COLO829 (cell line): ENCODE measurements at places on chromosomes 16 and 17.

- DNase-seq = no peak
Observed at GRCh38 chr16:1159325-1159972, 6.5 kb downstream of the CACNA1H start.

GRCh38 chr16:84455031-84455430 lies 49.4 kb downstream of the MEAK7 start:
- DNase-seq = no peak

GRCh38 chr16:46899443-46900143 lies 15.4 kb downstream of the GPT2 start:
- DNase-seq = no peak

DNA sequence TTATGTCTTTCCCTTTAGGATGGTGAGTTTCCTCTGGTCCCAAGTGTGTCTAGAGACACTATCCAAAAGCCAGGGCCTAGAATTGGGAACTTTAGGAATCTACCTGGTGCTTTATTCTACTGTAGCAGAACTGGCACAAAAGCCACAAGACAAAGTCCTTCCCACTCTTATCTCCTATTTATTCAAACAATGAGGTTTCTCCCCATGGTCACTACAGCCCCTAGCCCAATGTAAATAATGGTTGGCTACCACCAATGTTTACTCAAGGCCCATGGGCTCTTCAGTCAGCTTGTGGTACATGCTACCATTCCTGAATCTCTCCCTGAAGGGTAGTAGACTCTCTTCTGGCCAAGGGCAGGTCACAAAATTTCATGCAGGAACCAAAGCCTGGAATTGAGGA lies 789.4 kb upstream of the KIF2B start:
- no peak for DNase-seq

DNA sequence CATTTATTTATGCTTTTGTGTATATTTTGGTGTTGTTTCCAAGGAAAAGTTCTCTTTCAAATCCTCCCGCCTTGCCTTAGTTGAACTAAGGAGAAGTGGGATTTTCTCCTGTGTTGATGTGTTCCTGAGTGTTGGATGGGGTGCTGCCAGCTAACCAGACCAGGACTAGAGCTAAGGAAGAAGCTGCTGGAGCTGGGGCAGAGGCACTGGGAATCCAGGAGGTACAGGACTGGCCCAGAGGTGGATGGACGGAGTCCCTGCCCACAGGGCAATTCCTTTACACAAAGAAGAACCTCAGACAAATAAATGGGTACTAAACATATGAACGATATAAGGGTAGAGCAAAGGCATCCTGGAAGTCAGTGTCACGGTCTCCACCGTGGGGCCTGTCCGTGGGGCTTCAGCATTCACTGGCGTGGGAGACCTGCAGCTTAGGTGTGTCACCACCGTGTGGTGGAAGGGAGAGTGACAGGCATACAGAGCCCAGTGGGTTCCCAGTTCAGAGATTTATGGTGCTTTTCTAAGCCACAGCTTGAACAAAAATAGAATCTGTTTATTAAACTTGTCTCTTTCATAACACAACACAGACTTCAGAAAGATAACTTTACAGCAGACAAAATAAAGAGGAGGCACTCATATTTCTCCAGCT lies 270.7 kb downstream of the NTN1 start:
- DNase-seq = peak; percentile 33

- no peak for DNase-seq
Observed at GRCh38 chr17:38741461-38741860, 6.7 kb downstream of the PCGF2 start.

GRCh38 chr16:57585051-57585687 lies 42.7 kb downstream of the ADGRG5 start:
- DNase-seq = no peak

- no peak for DNase-seq
Observed at GRCh38 chr16:57680842-57681375, 12.8 kb downstream of the ADGRG3 start.

GRCh38 chr17:14875557-14876412 lies 389.3 kb downstream of the PMP22 start:
- no peak for DNase-seq

DNA sequence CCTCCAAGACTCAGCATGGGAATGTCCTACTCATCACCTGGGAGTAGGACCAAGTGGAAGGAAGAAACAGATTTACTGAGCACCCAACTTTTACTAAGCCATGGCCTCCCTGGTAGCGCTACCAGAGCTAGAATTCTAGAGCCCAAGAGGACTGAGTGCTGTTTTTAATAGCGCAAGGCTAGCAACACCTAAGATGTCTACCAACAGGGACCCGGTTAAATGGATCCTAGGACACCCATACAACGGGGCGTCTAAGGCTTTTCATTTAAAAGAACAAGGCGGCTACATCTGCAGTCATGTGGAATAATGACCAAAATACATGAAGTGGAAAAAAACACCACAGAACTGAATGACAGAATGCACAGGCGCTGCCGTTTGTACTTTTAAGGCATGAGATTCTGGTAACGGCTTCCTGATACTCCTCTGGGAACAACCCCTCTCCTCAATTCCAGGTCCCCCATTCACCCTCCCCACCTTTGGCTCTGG lies 5.1 kb downstream of the GGA2 start:
- DNase-seq = no peak

- DNase-seq = no peak
Observed at GRCh38 chr17:69802045-69802740, 272.8 kb upstream of the KCNJ16 start.

DNA sequence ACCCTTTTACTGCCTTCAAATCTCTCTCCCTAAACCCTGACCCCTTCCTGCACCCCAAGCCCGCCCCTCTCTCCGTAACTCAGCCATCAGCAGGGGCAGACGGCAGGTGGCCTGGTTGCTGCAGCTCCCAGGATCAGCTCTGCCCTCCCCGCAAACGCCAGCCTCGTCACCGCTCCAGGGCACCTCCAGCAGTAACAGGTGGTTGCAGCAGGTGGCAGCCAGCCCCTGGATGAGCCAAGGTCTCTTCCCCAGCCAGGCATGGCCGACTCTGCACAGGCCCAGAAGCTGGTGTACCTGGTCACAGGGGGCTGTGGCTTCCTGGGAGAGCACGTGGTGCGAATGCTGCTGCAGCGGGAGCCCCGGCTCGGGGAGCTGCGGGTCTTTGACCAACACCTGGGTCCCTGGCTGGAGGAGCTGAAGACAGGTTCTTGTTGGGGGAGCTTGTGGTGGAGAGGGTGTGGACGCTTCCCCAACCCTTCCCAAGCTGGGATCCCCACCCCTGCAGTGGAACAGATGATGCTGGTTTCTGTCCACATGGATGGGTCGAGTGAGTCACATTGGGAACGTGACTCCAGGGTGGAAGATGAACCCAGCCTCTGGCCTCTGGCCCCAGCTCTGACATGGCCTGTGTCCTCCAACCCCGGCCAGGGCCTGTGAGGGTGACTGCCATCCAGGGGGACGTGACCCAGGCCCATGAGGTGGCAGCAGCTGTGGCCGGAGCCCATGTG lies 558 bp downstream of the HSD3B7 start:
- DNase-seq = no peak

GRCh38 chr17:51718983-51719382 lies 439.5 kb downstream of the CA10 start:
- DNase-seq = no peak

DNA sequence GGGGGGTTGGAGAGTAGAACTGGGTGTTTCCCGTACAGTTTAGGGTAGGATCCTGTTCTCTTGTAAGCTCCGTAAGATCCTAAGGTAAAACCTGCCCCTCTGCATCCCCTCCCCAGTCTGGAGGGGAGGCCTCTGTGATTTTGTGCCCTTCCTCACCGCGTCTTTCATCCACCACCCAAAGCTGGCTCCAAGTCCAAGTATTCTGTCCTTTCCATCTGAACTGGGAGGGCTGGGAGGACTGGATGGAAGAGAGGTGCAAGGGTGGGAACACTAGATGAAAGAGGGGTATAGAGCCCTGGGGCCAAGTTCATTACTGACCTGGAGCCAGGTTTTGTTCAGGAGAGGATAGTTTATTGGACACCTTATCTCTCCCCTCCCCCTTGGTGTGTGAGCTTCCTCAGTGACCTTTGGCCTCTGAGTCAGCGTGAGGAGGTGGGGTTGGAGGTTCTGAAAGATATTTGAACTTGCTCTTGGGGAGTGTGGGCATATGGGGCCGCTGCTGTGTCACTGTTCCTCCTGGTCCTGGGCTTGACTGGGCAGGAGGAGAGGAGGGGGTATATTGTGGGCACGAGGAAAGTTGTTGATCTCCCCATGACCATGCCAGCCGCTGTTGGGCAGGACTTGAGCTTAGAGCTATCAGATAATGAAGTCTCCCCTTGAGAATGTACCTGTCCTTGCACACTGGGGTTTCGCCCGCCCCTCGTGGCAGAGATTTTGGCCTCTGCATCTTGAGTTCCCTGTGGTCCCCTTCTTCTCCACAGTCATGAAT lies 1.6 kb downstream of the LASP1 start:
- peak; percentile 71 for DNase-seq

DNA sequence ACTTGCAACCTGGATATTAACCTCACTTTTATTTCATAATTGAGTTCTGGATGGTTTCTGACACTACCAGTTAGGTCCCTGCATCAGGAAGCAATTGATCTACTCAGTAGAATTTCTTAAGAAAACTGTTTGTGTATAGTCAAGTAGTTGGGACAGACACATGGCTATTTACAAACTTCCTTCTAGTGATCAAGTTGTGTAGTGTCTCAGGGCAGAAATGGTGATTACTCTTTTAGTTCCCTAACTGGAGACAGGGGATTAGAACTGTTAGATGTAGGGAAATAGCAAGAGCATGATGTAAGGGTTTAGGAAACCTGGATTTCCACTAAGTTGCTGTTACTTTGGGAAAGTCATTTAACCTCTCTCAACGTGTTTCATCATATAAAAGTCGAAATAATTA lies 30.4 kb downstream of the TMEM100 start:
- no peak for DNase-seq

GRCh38 chr17:34203018-34203638 lies 52.0 kb upstream of the CCL2 start:
- no peak for DNase-seq

- peak; percentile 45 for DNase-seq
Observed at GRCh38 chr16:17467923-17468540, 2.7 kb downstream of the XYLT1 start.

- DNase-seq = no peak
Observed at GRCh38 chr16:84896847-84897246, 77.1 kb downstream of the CRISPLD2 start.

DNA sequence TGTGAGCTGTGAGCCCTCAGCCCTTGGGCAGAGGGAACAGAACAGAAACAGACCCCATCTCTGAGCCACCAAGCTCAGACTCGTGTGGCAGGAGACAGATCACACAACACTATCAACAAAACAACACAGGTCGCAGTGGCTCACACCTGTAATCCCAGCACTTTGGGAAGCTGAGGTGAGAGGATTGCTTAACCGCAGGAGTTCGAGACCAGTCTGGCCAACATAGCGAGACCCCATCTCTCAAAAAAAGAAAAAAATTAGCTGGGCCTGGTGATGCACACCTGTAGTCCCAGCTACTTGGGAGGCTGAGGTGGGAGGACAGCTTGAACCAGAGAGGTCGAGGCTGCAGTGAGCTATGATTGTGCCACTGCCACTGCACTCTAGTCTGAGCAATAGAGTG lies 5.5 kb upstream of the QPRT start:
- no peak for DNase-seq

GRCh38 chr16:75288181-75288580 lies 36.8 kb upstream of the BCAR1 start:
- no peak for DNase-seq

- DNase-seq = no peak
Observed at GRCh38 chr17:42598905-42599304, 10.3 kb downstream of the RETREG3 start.

DNA sequence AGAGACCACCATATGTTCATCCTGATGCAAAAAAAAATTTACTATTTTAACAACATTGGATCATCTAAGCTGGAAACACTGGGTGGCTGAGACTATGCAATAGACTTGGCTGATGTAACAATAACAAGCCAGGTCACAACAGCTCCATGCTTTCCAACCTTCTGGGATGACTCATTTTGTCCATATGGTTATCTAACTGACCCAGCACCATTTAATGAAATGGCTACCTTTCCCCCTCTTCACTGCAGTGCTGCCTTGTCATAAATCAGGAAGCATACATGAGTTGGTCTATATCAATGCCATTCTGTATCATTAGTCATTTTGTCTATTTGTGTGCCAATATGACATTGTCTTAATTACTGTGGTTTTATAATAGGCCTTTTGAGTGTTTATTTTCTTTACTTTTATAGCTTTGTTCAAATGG lies 217.6 kb upstream of the KCNJ16 start:
- DNase-seq = no peak

DNA sequence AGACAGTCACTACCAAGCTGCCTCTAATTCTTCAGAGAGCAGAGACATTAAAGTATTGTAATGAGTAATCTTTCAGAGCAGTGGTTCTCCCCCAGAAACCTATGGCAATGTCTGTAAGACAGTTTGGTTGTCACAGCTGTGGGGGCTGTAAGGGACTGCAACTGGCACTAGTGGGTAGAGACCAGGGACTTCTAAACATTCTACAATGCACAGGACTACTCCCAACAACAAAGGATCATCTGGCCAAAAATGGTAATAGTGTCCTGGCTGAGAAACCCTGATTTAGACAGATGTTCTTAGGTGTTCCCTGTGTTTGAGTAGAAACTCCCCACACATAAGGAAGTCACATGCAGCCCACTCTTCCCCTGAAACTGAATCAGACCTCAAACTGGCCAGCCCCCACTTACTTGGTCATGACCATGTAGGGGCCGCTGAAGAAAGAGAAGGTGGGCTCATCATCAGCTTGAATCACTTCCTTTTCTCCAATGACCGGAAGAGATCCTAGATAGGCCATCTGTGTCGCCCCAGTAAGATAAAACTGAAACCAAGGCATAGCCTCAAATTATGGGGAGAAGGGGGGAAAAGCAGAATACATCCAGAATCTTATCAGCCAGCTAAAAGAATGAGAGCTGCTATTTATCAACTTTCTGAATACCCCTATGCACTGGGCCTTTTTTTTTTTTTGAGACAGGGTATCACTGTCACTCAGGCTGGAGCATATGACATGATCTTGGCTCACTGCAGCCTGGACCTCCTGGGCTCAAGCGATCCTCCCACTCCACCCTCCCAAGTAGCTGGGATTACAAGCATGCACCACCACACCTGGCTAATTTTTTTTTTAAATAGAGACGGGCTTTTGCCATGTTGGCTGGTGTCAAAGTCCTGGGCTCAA lies 75.8 kb downstream of the TEX14 start:
- DNase-seq = no peak

DNA sequence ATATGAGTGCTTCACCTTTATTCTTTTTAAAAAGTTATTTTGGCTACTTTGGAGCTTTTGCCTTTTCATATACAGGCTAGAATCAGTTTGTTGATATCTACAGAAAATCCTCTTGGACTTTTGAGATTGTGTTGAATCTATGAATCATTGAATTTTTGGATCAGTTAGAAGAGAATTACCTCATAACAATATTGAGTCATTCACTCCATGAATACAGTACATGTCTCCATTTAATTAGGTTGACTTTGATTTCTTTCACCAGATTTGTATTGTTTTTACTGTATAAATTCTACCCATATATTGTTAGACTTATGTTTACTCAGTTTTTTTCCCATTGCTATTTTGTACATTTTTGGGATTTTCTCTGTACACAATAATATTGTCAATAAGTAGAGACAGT lies 54.4 kb downstream of the TAOK1 start:
- no peak for DNase-seq

GRCh38 chr16:13945744-13946485 lies 26.0 kb downstream of the ERCC4 start:
- no peak for DNase-seq
